ENCODE measurements at places on chromosomes 3 and 15. TPM values are rescaled to one million over a fixed set of nuclear protein-coding genes. Genes with fewer than 3 reads are reported as not detected.

ADGRG7 gene
- not detected for total RNA-seq

REC114 gene
- not detected for total RNA-seq

IGSF10 gene
- total RNA-seq, result not detected

RSL24D1 gene
- total RNA-seq, result 107 TPM

ALDH1A3 gene
- not detected for total RNA-seq

SOX14 gene
- total RNA-seq, result not detected

CPN2 gene
- not detected for total RNA-seq

DNA sequence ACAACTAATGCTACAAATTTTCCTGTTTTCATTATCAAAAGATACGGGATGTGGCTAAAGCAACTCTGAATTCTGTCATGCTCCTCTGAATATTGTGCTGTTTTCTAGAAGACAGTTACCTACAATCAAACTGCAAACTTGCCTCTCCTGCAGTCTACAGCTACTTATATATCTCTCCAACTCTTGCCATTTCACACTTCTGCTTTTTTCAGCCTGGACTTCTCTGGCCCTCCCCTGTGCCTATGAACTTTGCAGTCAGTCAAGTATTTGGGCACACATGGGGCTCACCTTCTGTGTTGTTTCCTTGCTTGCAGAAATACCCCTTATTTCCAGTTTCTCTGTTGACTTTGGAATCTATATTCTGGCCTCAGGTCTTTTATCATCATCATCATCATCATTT lies 575.6 kb downstream of the GRM7 start:
- no peaks in the 10 kb centered on the region for H3K4me1 ChIP-seq
- no peak for DNase-seq
- no peaks in the 10 kb centered on the region for H3K27me3 ChIP-seq
- H3K4me3 ChIP-seq, result no peak overlapping the region
- no peak overlapping the region for H3K27ac ChIP-seq

GRCh38 chr3:153293265-153293664 lies 131.2 kb downstream of the RAP2B start:
- H3K36me3 ChIP-seq, result no peaks in the 10 kb centered on the region
- H3K27me3 ChIP-seq, result no peaks in the 10 kb centered on the region
- no peak for DNase-seq

- H3K4me3 ChIP-seq, result no peak overlapping the region
- no peaks in the 10 kb centered on the region for H3K27me3 ChIP-seq
- no peak overlapping the region for H3K27ac ChIP-seq
- peaks cover 26% of the 10 kb centered on the region for H3K36me3 ChIP-seq
Observed at GRCh38 chr3:39082666-39083313, 24.6 kb downstream of the GORASP1 start.

GRCh38 chr15:57589754-57590153 lies 1.9 kb upstream of the MYZAP start:
- no peak for DNase-seq
- H3K36me3 ChIP-seq, result no peaks in the 10 kb centered on the region
- H3K27me3 ChIP-seq, result peaks cover 4% of the 10 kb centered on the region
- H3K27ac ChIP-seq, result no peak overlapping the region
- no peak overlapping the region for H3K4me3 ChIP-seq

GRCh38 chr3:14508966-14509795 lies 31.0 kb downstream of the GRIP2 start:
- no peaks in the 10 kb centered on the region for H3K36me3 ChIP-seq
- no peaks in the 10 kb centered on the region for H3K4me1 ChIP-seq
- no peak overlapping the region for H3K27ac ChIP-seq
- peak; percentile 43 for DNase-seq

DNA sequence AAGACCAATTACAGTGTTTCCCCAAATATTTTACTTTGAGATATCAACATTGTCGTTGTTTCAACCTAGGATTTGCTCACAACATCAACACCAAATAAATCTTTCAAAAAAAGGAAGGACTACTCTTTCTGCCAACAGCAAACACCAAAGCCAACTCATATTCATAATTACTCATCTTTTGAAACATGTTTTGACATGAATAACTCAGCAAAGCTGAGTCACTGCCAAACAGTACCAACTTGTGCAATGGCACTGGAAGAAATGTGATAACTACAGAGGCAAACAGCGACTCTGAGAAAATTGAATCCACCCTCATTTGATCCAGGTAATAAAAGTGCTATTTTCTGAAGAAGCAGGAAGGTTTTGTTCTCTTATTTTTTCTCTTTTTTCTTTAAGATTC lies 67.2 kb downstream of the PEX5L start:
- no peak overlapping the region for H3K27ac ChIP-seq
- H3K4me3 ChIP-seq, result no peak overlapping the region
- H3K27me3 ChIP-seq, result no peaks in the 10 kb centered on the region
- no peaks in the 10 kb centered on the region for H3K4me1 ChIP-seq
- H3K36me3 ChIP-seq, result no peaks in the 10 kb centered on the region

- no peak overlapping the region for H3K27ac ChIP-seq
- no peak for DNase-seq
- H3K4me3 ChIP-seq, result no peak overlapping the region
- no peaks in the 10 kb centered on the region for H3K27me3 ChIP-seq
- H3K36me3 ChIP-seq, result no peaks in the 10 kb centered on the region
Observed at GRCh38 chr3:142243134-142243533, 17.7 kb upstream of the GK5 start.

DNA sequence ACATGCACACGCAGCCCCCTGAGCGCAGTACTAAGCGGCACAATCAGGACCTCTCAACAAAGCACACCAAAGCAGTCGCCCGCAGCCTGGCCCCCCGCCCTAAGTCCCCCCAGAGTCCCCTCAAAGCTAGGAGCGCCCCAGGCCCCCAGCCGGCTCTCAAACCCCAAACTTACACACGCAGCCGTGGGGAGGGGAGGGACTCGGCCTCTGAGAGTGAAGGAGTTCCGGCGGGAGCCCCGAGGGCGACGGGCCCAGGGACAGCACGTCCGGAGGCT lies 5.5 kb downstream of the GATA2 start:
- H3K36me3 ChIP-seq, result no peaks in the 10 kb centered on the region
- peak overlapping the region; percentile 50 for H3K4me3 ChIP-seq
- no peak for DNase-seq
- no peak overlapping the region for H3K27ac ChIP-seq
- H3K4me1 ChIP-seq, result peaks cover 75% of the 10 kb centered on the region
- peaks cover 80% of the 10 kb centered on the region for H3K27me3 ChIP-seq

DNA sequence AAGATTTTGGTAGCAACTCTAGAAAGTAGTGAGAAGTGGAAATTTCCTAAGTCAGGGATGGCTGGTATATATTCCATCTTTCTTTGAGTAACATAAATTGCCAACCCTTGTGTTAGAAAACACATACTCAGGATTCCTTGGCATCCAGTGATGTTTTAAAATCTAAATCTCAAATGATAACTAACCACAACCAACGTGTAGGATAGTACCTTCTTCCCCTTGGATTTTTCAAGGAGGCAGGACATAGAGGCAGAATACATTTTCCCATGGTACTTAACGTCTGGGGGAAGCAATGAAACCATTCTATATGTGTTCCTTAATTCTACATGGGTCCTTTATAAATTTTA lies 93.4 kb downstream of the WDR76 start:
- DNase-seq, result no peak
- no peaks in the 10 kb centered on the region for H3K27me3 ChIP-seq
- H3K4me1 ChIP-seq, result no peaks in the 10 kb centered on the region
- no peaks in the 10 kb centered on the region for H3K36me3 ChIP-seq

DNA sequence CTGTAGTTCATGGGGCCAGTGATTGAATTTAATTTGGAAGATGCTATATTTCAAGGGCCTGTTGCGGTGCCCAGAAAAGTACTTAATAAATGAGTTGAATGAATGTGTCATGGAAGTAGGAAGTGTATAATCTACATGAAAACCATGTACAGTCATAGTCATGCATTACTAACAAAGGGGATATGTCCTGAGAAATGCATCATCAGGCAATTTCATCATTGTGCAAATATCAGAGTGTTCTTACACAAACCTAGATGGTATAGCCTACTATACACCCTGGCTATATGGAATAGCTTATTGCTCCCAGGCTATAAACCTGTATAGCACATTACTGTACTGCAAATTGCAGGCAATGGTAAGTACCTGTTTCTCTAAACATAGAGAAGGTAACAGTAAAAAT lies 10.7 kb upstream of the MYO5C start:
- no peak overlapping the region for H3K27ac ChIP-seq
- peaks cover 11% of the 10 kb centered on the region for H3K4me1 ChIP-seq
- no peaks in the 10 kb centered on the region for H3K27me3 ChIP-seq
- H3K4me3 ChIP-seq, result no peak overlapping the region

DNA sequence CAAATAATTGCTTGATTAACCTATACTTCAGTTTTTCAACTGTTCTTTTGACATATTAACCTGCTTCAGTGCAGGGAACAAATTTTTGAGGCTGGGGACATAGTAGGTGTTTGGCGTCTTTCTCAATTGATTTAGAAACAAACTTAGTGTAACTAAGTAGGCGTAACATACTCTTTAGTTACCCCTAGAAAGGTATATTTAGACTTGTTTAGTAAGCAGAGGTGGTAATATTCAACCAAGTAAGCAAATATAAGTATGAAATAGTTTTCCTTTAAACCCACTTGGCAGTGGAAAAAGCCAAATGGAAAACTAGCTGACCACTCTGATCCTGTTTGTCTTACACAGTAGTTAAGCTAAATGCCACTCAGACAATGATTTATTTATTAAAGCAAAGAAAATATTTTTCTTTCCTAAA lies 113.2 kb downstream of the MBNL1 start:
- peaks cover 98% of the 10 kb centered on the region for H3K4me1 ChIP-seq
- H3K4me3 ChIP-seq, result no peak overlapping the region
- no peak for DNase-seq
- H3K27ac ChIP-seq, result peak overlapping the region; percentile 43

- H3K36me3 ChIP-seq, result peaks cover 6% of the 10 kb centered on the region
- DNase-seq, result no peak
- H3K27me3 ChIP-seq, result no peaks in the 10 kb centered on the region
- no peak overlapping the region for H3K27ac ChIP-seq
- peaks cover 7% of the 10 kb centered on the region for H3K4me1 ChIP-seq
- no peak overlapping the region for H3K4me3 ChIP-seq
Observed at GRCh38 chr15:100565591-100565990, 36.4 kb downstream of the LINS1 start.

GRCh38 chr3:72665701-72666446 lies 182.4 kb downstream of the SHQ1 start:
- no peak overlapping the region for H3K27ac ChIP-seq
- no peak overlapping the region for H3K4me3 ChIP-seq
- no peaks in the 10 kb centered on the region for H3K36me3 ChIP-seq
- H3K27me3 ChIP-seq, result no peaks in the 10 kb centered on the region
- no peaks in the 10 kb centered on the region for H3K4me1 ChIP-seq
- DNase-seq, result peak; percentile 45

- no peak overlapping the region for H3K27ac ChIP-seq
- no peaks in the 10 kb centered on the region for H3K27me3 ChIP-seq
- no peak overlapping the region for H3K4me3 ChIP-seq
- H3K4me1 ChIP-seq, result no peaks in the 10 kb centered on the region
- no peak for DNase-seq
Observed at GRCh38 chr3:65936908-65937638, 101.6 kb downstream of the MAGI1 start.

GRCh38 chr3:9732080-9732739 lies 675 bp downstream of the BRPF1 start:
- H3K27me3 ChIP-seq, result no peaks in the 10 kb centered on the region
- peak; percentile 59 for DNase-seq
- H3K4me3 ChIP-seq, result peak overlapping the region; percentile 96
- peak overlapping the region; percentile 77 for H3K27ac ChIP-seq

GRCh38 chr15:82539691-82540054 lies 584 bp downstream of the RPS17 start:
- H3K4me3 ChIP-seq, result peak overlapping the region; percentile 91
- H3K27me3 ChIP-seq, result no peaks in the 10 kb centered on the region
- H3K36me3 ChIP-seq, result peaks cover 34% of the 10 kb centered on the region
- peak overlapping the region; percentile 83 for H3K27ac ChIP-seq

DNA sequence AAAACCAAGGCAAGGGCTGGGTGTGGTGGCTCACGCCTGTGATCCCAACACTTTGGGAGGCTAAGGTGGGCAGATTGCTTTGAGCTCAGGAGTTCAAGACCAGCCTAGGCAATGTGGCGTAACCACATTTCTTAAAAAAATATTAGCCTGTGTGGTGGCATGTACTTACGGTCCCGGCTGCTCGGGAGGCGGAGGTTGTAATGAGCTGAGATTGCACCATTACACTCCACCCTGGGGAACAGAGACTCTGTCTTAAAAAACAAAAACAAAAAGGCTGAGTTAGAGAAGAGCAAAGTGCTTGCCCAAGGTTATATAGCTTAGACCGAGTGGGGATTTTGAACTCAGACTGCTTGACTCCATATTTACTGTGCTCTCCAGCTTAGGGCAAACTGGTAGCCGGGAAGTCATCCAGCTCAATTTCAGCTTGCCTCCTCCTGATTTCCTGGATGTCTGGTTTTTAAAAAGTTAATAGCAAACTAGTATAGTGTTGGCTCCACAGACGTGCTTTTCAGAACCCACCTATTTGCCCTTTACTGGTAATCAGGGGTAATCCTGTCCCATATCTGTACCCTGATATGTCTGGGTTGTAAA lies 138.9 kb downstream of the CACNA1D start:
- no peak overlapping the region for H3K4me3 ChIP-seq
- no peak overlapping the region for H3K27ac ChIP-seq
- no peaks in the 10 kb centered on the region for H3K4me1 ChIP-seq
- no peaks in the 10 kb centered on the region for H3K36me3 ChIP-seq
- DNase-seq, result no peak

DNA sequence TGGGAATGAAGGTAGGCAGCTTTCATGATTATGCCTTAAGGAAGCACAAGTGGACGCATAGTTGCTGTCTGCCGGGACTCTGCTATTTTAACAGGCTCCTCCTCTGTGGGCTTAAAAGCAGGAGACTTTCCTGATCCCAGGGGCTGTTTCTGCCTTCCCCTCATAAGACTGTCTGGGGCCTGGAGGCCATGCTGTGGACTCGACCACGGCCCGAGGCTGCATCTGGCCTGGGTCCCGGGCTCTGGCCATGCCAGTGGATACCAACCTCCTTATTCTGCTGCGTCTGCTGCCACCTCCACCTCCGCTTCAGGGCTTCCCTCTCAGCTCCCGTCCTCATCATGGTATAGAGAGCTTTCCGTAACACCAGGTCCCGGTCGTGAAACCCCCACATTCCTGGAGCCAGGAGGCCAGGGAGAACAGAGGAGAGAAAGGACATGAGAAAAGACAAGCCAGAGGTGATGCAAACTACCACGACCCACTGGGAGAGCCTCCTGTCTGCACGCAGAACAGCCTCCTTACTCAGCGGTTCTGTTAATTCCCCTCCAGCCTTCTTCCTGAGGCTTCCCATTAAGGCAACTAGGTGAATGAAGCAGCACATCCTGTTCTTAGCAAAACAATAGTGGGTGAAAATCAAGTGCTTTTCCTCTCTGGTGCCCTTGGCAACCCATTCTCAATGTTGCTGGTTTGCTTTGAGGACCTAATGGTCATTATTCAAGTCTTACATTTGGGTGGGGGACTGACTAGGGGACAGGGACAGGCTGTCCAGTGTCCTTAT lies 200.5 kb downstream of the KLF13 start:
- no peaks in the 10 kb centered on the region for H3K4me1 ChIP-seq
- no peak overlapping the region for H3K27ac ChIP-seq
- H3K27me3 ChIP-seq, result no peaks in the 10 kb centered on the region
- H3K36me3 ChIP-seq, result no peaks in the 10 kb centered on the region
- H3K4me3 ChIP-seq, result no peak overlapping the region
- no peak for DNase-seq

- no peaks in the 10 kb centered on the region for H3K27me3 ChIP-seq
- H3K4me3 ChIP-seq, result no peak overlapping the region
- no peak for DNase-seq
- H3K27ac ChIP-seq, result no peak overlapping the region
- H3K36me3 ChIP-seq, result no peaks in the 10 kb centered on the region
Observed at GRCh38 chr3:37475435-37475834, 301.1 kb upstream of the LRRFIP2 start.

- H3K27me3 ChIP-seq, result no peaks in the 10 kb centered on the region
- no peak overlapping the region for H3K27ac ChIP-seq
Observed at GRCh38 chr3:55731741-55732140, 244.6 kb upstream of the WNT5A start.
